ENCODE measurements at places on chromosomes 3 and 15.

GRCh38 chr15:50735156-50735555 lies 30.4 kb downstream of the SPPL2A start:
- no peak for DNase-seq

- DNase-seq, result no peak
Measured at GRCh38 chr3:106068381-106068780, 199.6 kb upstream of the CBLB start.

DNA sequence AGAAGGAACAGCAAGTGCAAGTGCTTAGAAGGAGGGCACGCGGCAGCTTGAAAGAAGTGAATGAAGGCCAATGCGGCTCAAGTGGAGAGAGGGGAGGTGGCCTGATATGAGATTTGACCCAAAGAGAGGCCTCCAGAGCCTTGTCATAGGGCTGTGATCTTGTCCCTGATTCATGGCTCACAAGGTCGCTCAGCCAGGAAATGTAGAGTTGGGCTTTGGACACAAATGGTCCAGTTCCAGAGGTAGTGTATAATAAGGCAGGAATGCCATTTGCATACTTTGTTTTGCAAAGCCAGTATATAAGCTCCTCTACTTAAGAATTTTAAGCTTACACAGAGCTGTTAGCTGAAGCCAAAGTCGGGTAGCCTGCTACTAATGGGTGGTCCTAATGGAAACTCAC lies 33.7 kb downstream of the HGD start:
- DNase-seq, result no peak

- DNase-seq, result no peak
Measured at GRCh38 chr3:2948882-2949281, 161.3 kb downstream of the IL5RA start.

GRCh38 chr3:197082871-197083270 lies 53.3 kb upstream of the MELTF start:
- DNase-seq, result no peak

DNA sequence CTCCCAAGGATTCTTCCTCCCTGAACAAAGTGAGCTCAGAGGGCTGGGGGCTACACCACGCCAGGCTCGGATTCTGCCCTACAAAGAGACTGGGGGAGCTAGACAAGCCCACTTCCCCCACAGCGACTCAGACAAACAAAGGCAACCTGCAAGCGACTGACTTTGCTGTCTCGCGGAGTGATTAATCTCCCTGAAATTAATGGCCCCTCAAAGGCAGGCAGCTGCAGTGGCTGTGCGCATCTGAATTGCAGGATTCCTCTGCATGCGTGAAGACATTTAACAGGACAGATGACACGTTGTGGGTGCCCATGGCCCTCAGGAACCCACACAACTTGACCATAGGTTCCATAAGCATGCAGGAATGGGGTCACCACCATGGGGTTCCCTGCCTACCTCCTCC lies 18.4 kb downstream of the CTXND1 start:
- DNase-seq, result no peak

DNA sequence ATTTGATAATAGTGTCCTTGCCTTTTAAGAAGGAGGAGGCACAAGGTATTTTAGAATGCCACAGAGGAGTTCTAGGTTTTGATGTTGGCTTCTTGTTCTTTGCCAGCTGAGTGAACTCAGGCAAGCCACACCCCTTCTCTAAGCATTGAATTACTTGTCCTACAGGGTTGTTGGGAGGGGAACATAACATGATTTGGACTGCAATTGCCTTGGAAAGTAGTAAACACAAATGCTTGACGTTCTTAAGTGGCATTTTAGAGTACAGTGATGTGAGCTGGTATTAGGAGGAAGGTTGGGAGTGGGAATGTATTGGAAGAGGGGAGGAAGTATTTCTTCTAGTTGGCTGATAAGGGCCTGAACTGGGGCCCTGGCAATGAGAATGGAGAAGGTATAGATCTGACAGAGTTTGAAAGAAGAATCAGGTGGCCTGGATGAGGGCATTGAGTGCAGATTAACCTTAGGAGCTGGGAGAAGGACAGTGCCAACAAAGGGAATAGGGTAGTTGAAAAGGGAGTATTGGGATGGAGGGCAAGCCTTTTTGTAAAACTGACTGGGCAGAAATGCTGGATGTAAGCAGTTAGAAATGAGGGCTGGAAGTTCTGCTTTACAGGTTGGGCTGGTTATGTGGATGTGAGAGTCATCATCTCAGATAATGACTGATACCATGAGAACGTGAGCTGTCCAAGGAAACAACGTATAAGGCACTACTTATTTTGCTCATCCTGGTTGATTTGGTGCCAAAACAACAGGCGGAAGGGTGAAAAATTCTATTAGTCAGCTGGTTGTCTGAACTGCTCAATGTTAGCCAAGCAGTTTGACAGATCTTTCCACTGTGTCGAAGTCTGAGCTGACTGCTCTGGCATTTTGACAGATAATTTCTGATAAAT lies 16.7 kb downstream of the KAT2B start:
- DNase-seq, result no peak

DNA sequence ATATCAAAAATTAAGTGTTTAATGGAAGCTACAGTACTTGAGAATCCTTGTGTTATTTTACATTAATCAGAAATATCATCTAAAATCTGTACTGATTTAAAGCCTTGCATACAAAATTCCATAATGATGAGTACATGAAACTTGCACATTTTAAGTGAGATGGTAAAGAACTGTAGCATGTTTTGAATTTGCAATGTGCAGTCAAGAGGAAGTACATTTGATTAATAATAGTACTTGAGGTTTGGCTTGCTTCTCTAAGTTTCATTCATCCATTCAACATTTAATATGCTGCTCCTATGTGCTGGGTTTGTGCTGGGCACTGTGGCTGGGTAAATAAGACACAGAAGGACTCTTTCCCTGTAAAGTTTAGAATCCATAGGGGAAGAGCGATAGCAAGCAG lies 332.3 kb downstream of the CNTN3 start:
- no peak for DNase-seq

GRCh38 chr15:87736891-87737389 lies 519.6 kb downstream of the NTRK3 start:
- DNase-seq, result no peak

DNA sequence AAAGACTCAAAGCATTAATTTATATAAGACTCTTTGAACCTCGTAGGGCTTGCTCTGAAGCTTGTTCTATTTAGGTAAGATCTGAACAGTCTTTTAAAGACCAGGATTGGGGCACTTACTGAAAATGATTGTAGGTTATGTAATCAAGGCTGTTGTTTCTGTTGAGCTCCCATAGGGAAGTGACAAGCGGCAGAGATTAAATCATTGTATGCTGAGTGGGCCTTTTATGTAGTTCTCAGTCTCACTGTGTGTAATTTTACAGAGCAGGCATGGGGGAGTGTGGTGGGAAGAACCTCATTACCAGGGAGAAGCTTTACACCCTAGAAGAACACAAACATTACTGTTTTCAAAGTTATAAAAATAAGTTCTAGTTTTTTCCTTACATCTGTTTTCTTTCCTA lies 160.0 kb upstream of the SNTN start:
- DNase-seq, result no peak

GRCh38 chr3:19559724-19560442 lies 374.1 kb downstream of the EFHB start:
- no peak for DNase-seq

DNA sequence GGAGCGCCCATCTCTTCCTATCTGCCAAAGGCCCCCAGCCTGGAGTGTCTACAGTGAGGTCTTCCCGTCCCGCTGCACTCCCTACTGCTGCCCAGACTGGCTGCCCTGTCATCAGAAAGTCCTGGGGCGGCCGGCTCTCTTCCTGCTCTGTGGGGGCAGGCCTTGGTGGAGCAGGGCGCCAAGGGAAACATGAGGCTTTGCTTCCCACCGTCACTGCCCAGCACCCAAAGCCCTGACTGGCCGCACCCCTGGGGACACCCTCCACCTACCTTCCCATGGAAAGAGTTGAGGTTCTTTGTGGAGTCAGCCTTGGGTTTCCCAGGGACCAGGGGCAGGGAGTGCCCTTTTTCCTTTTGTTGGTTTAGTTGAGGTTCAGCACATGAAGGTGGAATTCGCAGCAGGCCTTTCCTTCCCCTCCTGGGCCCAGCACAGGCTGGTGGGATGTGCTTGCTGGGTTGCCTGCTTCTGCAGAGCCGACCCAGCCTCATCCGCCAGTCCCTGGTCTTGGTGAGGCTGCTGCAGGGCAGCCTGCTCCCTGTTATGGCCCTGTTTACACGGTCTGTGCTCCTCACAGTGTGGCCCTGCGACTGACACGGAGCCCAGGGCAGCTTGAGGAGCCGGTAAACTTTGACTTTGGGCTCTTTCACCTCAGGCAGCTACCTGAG lies 51.8 kb upstream of the PLXNA1 start:
- DNase-seq, result no peak

GRCh38 chr3:13574798-13575451 lies 26.0 kb downstream of the FBLN2 start:
- DNase-seq, result no peak

GRCh38 chr3:42421818-42422796 lies 11.7 kb upstream of the LYZL4 start:
- no peak for DNase-seq

- DNase-seq, result no peak
Measured at GRCh38 chr3:184174284-184174645, 390 bp upstream of the AP2M1 start.

DNA sequence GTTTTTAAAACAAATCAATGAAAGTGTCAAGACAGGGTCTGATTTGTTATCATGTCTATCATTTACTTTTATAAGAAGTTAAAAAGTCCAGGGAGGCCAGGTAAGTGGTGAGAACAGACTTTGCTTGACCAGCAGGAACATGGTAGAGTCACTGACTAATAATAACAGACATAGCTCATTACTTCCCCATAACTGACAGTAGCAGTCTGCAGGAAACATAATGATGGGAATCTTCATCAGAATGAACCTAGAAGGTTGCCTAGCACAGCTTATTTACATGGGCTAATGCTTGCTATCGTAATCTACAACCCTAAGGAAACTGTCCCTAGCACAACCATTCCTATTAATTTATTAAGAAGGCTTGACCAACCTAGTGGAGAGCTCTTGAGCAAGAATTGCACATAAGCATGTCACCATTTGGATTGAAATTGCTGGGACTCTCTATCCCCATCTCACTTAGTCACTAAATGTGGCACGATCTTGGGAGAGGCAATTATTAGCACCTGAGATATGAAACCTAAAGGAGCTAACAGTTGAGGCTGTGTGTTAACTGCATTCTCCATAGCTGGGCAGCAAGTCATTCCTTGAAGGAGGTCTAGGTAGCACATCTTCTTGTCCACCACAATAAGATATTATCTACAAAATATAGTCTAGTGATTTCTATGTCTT lies 139.6 kb upstream of the ZBTB20 start:
- DNase-seq, result no peak

DNA sequence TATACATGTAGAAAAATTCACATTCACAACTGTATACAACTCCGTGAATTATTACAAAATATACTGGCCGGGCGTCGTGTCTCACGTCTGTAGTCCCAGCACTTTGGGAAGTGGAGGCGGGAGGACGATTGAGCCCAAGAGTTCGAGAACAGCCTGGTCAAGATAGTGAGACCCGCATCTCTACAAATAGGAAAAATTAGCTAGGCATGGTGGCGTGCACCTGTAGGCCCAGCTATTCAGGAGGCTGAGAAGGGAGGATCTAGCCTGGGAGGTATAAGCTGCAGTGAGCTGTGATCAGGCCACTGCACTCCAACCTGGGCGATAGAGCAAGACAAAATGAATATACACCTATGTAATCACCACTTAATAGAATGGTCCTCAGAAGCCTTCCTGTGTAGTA lies 1.3 kb downstream of the RAD51 start:
- no peak for DNase-seq

GRCh38 chr3:136106101-136106500 lies 90.0 kb downstream of the MSL2 start:
- no peak for DNase-seq

DNA sequence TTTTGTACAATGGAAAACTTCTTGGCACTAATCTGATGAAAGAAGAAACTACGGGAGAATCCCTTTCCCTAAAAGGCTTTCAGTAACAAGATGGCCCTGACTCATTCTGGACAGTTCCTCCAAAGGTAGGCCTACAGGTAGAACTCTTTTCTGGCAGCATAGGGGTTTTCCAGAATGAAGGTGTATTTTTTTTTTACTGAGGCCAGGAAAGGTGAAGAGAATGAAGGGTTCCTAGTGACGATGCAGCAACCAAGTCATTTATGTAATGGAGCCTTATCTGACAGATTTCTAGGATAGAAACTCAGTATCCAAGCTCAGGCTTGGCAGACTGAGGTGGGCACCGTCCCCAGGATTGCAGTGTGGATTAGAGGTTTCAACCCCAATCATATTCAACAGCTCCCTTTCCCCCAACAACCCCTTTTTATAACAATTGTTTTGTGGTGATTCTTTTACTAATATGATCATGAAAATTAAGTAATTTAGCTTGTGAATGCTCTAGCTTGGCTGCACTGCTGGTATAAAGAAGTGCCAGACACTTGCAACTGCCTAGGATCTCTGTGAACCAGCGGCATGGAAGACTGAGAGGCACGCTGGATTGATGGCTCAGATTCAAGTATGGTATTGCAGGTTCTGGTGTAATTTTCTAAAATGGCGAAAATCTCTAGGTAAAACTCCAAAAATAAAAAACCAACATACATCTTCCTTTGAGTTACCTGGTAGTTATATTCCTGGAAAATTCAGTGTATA lies 8.7 kb upstream of the TRIM69 start:
- no peak for DNase-seq

DNA sequence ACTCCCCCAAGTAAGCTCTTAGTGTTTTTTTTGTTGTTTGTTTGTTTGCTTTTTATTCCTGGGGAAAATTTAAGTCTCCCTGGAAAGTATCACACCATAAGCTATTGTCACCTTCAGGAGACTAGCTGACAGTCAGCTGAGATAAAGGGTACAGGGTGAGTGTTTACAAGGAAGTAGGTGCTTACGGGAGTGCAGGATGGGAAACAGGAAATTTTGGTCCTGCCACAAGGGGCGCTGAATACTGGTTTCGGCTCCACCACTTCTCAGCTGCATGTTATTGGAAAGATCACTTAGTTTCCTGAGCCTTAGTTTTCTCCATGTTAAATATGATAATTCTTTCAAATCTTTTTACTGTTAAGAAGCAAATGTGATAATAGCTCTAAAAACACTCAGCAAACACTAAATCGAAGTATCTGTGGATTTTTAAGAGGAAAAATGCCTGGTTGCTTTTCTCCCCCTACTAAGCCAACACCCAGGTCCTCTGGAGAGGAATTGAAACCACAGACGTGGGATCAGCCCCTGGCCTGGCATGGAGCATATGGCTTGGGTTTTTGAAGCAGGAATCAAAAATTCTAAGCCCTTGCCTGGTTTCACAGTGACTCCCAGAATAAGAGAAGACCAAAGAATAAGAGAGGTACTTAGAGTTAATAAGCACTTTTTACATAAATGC lies 90.7 kb downstream of the SCN11A start:
- DNase-seq, result no peak

DNA sequence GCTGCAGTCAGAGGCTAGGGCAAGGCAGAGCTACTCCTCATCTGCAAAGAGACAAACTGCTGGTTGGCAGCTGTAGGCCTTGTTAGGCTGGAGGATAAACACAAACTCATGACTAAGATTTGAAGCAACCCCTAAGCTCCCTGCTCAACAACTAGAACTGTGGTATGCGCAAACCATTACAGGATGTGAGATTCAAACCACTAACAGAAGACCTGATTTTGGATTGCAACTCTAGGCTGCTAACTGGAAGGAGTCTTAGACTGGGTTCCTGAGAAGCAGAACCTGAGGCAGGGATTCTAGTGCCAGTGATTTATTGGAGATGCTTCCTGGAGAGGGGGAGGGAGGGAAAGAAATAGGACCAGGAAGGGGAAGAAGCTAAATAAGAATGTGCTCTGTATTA lies 22.5 kb downstream of the CCR4 start:
- DNase-seq, result no peak

GRCh38 chr3:42513121-42513520 lies 10.7 kb downstream of the VIPR1 start:
- DNase-seq, result no peak

- no peak for DNase-seq
Measured at GRCh38 chr3:102736288-102736974, 301.6 kb downstream of the ZPLD1 start.

Measured in omental fat pad (tissue), 4 donors.